ENCODE measurements at places on chromosomes 6 and 20.

DNA sequence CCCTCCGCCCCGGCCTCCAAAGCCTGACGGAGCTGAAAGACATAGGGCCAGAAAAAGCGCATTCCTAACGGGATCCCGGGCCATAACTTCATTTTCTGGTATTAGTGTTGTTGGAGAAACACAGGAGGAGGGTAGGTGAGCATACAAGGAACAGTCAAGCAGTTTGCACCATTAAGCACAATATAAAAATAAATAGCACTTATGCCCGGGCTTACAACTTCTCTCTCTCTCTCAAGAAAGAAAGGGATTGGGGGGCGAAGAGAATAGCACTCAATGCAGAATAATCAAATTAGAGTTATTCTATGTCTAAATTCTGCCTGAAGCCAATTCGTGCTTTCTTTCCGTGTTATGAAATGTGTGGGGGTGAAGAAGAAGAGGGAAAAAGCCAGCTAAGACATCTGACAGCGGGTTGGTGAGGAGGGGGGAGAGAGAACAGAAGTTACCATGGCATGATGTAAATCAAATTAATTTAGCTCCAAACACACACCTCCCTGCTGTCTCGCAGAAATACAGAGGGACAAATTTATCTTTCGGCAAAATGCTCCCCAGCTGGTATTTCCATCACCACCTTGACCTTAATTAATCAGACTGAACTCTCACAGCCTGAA, 508 bp upstream of the METTL24 start:
- DNase-seq: no peak

- DNase-seq: no peak
Measured at GRCh38 chr6:168590406-168590805, 149.4 kb downstream of the SMOC2 start.

DNA sequence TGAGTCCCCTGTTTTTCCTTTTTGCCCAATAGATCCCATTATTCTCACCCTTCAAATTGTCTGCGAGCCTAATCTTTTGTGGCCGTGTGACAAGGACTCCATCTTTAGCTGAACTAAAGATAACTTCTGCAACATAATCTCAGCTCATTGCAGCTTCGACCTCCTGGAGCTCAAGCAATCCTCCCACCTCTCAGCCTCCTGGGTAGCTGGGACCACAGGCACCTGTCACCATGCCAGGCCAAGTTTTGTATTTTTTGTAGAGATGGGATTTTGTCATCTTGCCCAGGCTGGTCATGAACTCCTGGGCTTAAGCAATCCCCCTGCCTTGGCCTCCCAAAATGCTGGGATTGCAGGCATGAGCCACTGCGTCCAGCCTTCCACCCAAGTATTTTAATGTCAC, 161.0 kb downstream of the GJA1 start:
- no peak for DNase-seq

- DNase-seq: no peak
Measured at GRCh38 chr6:115544765-115545671, 515.7 kb downstream of the FRK start.

DNA sequence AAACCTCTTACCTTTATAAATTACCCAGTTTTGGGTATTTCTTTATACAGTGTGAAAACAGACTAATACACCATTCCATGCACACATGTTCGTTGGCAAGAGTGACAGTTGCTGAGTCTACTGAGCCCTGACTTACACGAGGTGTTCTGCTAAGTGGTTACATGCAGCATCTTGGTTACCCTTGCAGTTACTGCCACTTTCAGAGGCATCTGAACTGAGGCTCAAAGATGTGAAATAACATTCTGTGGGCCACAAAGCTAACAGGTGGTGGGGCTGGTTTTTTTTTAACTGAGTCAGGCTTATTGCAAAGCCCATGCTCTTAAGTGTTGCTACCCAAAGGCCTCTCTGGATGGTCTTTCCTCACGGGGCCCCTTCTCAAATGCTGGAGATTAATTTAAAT, 54.4 kb upstream of the GTSF1L start:
- no peak for DNase-seq

- DNase-seq: no peak
Measured at GRCh38 chr6:48213076-48213788, 102.2 kb upstream of the PTCHD4 start.

GRCh38 chr6:106466211-106466610, 105.7 kb downstream of the CRYBG1 start:
- DNase-seq: no peak

DNA sequence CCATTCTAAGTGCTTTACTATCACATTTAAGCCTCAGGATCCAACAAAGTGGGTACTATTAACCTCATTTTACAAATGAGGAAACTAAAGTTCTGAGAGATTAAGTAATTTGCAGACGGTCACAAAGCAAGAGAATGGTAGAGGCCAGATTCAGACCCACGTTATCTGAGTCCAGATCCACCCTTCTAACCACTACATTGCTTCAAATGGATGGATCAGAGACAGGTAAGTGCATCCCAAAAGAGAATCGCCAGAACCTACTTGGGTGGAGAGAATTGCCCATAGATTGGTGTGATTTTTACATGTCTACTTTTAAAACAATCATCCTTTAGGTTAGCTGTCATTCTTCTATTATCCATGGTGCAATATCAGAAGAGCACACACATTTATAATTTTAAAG, 7.1 kb downstream of the MAN1A1 start:
- no peak for DNase-seq

GRCh38 chr6:5772408-5773120, 234.2 kb downstream of the NRN1 start:
- DNase-seq: no peak

GRCh38 chr6:159174263-159174969, 5.2 kb downstream of the FNDC1 start:
- DNase-seq: peak; percentile 31

DNA sequence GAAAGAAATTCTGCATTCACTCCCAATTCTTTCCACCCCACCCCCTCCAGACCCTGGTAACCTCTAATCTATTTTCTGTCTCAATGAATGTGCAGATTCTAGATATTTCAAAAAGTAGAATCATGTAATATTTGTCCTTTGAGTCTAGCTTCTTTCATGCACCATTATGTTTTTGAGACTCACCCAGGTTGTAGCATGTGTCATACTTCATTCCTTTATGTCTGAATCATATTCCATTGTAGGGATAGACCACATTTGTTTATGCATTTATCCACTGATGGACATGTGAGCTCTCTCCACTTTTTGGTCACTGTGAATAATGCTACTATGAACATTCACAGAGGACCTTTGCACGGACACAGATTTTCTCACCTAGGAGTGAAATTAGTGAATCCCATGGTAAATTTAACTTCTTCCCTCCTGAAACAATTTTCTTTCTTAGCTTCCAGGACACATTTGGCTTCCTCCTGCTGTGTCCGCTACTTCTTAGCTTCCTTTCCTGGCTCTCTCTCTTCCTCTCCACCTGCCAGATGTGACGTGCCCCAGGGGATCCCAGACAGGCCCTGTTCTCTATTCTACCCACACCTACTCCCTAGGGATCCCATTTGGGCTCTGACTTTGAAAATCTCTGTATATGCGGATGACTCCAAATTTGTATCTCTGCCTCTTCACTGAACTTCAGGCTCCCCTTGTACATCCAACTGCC, 24.1 kb upstream of the ARFGEF2 start:
- DNase-seq: no peak

DNA sequence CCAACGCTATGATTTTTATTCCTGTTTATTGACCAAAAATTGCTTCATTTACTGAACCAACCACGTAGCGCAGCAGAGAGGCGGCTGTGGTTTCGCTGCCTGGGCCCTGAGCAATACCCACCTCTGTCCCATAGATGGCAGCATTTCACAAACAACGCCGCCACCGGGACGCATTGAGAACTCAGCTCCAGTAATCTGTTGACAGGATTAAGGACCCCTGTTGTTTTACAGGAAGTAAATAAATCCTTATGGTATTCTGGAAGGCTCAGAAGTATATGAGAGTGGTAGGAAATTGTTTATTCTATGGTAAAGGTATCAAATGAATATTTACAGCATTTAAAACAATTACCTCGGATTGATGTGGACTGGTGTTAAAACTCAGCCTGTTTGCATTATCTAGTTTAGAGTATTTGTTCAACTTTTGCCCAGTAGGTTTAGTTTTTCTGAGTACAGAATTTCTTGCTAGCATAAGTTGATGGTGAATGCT, 547.9 kb upstream of the SLC35B3 start:
- DNase-seq: peak; percentile 0

- no peak for DNase-seq
Measured at GRCh38 chr20:295804-296203, 1.6 kb upstream of the ZCCHC3 start.

DNA sequence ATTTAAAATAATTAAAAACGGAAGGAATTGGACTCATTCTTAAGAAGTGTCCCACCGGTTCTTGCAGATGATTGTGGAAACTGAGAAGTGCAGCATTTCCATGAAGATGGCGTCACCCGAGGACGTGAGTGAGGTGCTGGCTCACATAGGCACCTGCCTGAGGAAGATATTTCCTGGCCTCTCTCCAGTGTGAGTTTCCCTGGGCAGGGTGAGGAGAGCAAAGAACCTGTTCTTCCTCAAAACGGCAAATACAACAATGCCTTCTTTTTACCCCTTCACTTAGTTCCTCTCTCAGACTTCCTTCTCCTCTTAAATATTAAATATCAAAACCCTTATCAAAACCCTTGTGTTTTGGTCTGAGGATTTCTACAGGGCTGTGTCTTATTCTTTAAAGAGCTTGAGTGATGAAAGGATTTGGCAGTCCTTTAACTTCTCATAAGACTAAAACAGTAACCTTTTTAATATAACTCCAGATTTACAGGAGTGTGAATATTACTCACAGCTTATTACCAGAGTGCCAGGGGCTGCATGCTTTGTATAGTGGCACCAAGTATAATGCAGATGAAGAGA, 156.3 kb downstream of the CARMIL1 start:
- no peak for DNase-seq

GRCh38 chr6:108364470-108364869, 69.6 kb downstream of the AFG1L start:
- DNase-seq: no peak

DNA sequence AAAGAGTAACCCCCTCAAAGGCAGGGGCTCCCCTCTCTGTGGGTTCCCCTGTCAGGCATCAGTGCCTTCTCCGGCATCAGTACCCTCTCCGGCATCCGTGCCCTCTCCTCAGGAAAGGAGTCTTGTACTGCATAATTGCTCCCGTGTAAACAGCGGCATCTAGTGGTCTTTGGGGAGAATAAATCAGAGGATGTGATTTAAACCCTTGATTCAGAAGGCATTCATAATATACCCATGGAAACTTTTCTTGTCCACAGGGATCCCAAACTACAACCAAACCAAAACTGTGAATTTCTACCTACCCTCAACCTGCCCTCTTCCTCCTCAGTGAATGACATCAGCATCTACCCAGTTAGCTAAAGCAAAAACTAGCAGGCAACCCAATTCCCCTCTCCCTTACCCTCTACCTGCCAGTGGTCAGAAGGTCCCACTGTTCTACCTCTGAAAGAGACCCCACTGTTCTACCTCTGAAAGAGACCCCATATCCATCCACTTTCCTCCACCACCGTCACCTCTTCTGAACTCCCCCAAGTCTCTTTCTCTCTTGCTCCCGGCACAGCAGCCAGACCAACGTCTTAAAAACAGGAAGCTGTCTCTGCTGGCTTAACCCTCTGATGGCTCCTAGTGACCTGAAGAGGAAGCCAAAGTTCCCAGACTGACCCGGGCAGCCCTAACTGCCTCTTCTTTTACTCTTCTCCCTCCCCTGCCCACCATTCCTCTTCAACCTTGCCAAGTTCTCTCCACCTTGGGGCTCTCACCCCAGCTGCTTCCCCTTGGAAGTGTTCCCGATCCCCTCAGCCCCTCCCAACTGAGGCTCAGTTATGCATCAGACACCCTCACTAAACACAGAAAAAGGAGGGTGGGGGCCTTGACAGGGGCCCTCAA, 27.2 kb downstream of the UBE2V1 start:
- peak; percentile 14 for DNase-seq

- no peak for DNase-seq
Measured at GRCh38 chr6:105676857-105677256, 274.0 kb upstream of the PREP start.

DNA sequence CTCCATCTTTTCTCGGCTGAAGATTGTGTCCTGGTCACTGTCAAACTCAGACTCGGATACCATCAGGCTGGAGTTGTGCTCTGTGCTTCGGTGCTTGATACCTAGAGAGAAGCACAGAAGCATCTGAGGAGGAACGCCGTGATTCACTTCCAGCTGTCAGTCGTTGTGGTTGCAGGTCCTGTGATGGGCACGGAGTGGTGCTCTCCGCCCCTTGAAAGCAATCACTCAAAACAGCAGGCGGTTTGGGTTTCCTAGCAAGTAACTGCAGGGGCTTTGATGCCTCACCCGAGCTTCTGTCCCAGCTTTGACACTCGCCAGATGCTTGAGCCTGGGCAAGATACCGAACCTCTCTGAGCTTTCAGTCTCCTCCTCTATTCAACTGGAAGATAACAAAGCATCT, 52.5 kb downstream of the ALDH5A1 start:
- peak; percentile 4 for DNase-seq

DNA sequence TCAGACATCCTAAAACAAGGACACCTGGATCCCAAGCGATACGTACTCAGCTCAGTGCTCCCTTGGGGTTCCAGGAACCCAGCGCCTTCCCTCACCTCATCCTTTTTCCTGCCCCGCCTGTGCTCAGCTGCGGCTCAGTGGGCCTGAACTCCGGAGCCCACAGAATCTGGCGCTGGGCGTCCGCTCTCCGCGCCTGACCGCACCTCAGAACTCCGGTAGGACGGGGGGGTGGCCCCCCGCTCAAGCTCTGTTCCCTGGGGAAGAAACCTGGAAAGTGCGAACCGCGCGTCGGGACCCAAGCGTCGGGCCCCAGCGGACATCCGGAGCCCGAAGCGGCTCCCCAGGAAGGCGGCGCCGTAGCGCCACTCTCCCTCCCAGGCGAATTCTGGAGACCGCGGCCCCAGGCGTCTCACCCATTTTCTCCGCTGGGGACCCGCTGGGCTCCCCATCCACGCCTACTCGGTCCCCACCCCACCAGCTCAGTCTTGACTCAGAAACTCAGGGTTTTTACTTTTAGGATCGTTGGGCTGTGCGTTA, 336 bp upstream of the LY6G5C start:
- no peak for DNase-seq

GRCh38 chr20:37453288-37453687, 67.8 kb upstream of the NNAT start:
- no peak for DNase-seq

- no peak for DNase-seq
Measured at GRCh38 chr6:48471326-48471725, 360.3 kb upstream of the PTCHD4 start.

- DNase-seq: no peak
Measured at GRCh38 chr20:51607170-51607569, 64.7 kb upstream of the NFATC2 start.

DNA sequence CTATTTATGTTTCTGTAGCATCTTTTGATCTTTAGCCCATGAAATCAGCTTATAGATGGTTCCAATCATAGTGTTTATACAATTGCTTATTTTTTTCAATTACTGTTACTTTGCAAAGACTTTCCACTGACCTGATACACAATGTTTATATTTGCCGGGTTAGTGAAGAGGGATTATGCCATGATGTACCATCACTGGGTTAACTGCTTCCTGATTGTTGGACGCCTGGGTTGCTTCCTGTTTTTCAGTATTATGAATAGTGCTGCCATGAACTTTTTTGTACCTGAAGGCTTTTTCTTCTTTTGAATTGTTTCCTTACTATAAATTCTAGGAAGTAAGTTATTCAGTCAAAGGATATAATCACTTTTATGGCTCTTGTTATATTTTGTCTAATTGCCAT, 6.9 kb downstream of the MANBAL start:
- DNase-seq: no peak

Measured in stimulated activated CD8-positive, alpha-beta memory T cell treated with anti-CD3 and anti-CD28 coated beads, Interleukin-2, amount 100 ng/mL, for 1 hour (primary cell).